ENCODE measurements at places on chromosomes 3 and 15.

- DNase-seq, result no peak
These were observed 198.7 kb upstream of the LYSMD4 start for GRCh38 chr15:99931703-99932603.

GRCh38 chr15:68735610-68736009 lies 85.1 kb downstream of the ANP32A start:
- DNase-seq, result no peak

- no peak for DNase-seq
These were observed 2.8 kb upstream of the CD47 start for GRCh38 chr3:108093616-108094015.

DNA sequence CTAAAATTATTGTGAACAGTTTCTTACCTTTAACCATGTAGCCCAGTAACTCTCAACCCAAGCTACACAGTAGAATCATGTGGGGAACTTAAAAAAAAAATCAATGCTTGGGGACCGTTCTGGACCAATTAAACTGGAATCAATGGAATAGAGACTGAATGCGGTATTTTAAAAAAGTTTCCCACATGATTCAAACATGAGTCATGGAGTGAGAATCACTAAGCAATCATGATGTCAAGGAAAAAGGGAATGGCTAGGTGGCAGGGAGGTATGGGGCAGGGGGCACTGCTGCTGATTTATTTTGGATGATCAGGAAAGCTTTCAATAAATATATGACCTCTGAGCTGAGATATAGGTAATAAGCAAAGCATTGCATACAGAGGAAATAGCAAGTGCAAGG lies 250.5 kb upstream of the RORA start:
- no peak for DNase-seq

All from stimulated activated CD4-positive, alpha-beta T cell treated with anti-CD3 and anti-CD28 coated beads, Interleukin-4, amount 100 ng/mL, for 4 hours (primary cell).